ENCODE measurements at places on chromosomes 2 and 18.

DNA sequence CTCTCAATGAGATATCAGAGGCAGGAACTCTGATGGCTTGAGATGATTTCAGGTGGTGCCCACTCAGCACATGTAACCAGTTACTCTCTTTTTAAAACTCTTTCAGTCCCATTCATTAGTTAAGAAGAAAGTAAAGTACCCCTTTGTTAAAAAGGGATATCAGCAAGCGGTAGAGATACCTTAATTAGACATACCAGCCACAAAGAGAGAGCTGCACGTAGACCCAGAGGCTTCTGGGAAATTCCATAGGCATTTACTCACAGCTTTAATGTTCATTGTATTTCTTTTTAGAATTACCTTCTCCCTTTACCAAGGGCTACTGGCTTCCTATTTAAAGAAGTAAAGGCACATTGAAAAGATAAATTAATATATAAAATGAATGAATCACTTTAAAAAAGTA lies 63.3 kb downstream of the LYPD6B start:
- DNase-seq: no peak

DNA sequence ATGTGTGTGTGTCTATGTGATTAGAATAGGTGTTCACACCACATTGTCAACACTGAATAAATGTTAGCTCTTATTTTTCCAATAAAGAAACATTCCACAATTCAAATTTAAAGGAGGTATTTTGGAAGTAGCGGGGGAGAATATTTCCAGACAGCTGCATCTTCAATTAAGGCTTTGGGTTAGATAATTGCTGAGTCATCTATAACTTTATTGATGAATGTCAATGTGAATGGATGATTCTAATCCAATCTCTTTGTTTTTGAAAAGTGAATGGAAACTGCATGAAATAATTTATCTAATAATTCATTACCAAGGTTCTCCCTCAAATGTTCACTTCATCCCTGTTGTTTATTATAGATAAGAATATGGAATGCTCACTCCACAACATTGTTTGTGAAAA lies 625.2 kb downstream of the IRS1 start:
- no peak for DNase-seq

DNA sequence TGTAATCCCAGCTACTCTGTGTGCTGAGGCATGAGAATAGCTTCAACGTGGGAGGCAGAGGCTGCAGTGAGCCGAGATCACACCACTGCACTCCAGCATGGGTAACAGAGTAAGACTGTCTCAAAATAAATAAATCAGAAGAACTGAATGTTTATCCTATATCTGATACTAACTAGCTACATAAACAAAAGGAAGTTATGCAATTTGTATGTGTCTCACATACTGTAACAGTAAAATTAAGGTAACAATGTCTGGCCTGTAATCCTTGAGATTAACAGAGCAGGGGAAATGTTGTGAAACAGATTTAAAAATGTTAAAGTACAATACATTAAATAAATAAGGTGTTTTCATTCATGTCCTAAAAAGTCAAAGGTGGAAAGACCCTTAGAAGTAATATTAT lies 150.8 kb downstream of the MEMO1 start:
- no peak for DNase-seq

DNA sequence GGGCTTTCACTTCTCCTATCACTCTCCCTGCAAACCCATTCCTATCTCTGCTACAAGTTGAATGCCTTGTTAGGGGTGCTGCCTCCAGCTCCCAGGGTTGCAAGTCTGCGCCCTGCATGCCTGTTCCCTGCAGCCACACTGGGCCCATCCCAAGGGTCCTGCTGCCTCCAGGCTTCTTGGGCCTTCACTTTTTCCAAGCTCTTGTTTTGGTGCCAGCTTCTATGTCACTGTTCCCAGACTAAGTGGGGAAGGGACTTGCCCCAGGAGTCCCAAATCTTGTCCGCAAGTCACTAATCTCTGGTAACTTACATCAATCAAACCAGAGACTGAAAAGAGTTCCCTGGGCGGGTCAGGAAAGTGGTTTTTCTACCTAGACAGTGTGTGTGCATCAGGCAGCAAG lies 65.4 kb downstream of the ZCCHC2 start:
- no peak for DNase-seq

- no peak for DNase-seq
These were observed 600 bp downstream of the KATNAL2 start for GRCh38 chr18:46917803-46918600.

DNA sequence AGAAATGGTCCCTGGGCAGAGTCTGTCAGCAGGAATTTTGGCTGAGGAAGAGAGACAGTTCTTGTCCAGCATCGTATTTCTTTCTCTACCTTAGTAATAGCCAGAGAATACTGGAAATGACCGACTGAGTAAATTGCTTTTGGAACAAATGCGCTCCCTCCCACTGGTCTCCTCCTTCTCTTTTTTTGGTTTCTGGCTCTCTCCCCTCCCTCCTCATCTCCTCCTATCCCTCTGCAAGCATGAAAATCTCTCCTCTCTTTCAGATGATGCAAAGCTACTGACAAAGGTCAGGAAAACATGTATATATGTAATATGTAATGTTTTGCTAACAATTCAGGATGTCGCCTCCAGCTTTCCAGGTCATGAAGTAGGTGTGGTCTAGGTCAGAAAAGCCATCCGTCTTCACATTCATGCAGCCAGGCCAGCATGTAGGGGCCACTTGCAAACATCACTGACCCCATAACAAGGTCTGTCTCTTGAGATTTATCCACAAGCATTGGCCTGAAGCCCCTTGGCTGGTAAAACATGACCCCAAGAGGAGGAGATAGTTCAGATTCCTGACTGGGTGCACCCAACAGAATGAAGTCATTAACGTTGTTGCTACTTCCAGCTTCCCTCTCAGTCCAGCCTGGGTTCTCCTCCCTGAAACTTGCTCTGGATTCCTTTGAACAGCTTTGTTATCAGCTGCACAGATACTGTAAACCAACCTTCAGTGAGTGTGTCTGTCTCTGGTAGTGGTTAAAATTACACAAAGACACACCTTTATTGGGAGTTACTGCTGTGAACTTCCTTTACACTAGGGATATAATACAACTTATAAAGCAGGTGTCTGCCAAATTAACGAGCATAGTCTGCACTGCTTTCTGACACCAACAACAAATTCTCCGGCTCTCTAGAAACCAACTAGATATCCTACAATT lies 864.4 kb upstream of the KLHL29 start:
- DNase-seq: no peak

GRCh38 chr2:237205561-237205971 lies 119.9 kb downstream of the COPS8 start:
- DNase-seq: no peak

GRCh38 chr2:230864605-230865306 lies at the start of gene ITM2C:
TSS of gene ITM2C (plus strand) at chr2:230864942. CDS start at chr2:230865026, 84 bp downstream.
- peak; percentile 61 for DNase-seq

GRCh38 chr2:232339121-232340081 lies 39.1 kb upstream of the ALPP start:
- no peak for DNase-seq

DNA sequence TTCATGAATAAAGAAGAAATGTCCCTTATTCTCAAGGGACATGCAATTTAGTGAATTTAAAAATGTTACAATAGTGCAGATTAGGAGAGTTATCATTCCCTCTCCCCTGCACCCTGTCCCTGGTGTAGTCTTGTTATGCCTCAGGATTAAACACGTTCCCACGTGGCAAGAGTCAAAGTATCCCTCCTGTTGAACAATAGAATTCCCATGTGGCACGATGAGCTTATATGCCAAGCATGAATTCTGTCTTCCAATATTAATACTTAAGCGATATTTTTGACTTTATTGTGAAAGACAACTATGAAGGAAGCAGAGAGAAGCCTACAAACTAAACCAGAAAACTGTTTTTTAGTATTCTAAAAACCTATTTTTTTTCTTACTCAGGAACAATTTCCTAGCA lies 36.7 kb upstream of the SPAG16 start:
- no peak for DNase-seq

DNA sequence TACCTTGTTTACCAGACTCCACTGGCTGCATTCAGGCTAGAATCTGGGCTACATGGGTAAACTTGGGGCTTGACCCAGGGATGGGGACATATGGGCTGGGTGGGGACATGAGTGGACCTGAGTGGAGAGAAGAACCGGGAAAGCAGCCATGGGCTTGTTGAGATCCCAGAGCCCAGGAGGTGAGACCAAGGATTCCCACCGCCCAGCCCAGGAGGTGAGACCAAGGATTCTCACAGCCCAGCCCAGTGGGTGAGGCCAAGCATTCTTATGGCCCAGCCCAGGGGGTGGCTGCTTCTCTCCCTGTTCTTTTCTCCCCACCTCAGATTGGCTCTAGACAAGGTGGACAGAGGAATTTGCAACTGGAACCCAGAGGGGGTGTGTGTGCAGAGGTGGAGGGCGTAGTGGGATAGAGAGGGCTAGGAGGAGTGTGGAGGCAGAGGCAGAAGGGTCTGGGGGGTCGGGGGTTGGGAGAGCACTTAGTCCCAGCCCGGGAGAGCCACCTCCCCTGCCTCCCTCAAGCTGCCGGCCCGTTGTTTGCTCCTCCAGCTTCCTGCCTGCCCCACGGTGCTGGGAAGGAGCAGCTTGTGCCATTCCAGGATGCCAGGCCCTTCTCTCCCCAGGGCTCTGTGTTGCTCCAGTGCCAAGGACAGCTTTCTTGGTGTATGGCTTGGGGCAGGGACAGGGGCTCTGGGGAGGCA lies 25.6 kb downstream of the GLI2 start:
- DNase-seq: no peak

DNA sequence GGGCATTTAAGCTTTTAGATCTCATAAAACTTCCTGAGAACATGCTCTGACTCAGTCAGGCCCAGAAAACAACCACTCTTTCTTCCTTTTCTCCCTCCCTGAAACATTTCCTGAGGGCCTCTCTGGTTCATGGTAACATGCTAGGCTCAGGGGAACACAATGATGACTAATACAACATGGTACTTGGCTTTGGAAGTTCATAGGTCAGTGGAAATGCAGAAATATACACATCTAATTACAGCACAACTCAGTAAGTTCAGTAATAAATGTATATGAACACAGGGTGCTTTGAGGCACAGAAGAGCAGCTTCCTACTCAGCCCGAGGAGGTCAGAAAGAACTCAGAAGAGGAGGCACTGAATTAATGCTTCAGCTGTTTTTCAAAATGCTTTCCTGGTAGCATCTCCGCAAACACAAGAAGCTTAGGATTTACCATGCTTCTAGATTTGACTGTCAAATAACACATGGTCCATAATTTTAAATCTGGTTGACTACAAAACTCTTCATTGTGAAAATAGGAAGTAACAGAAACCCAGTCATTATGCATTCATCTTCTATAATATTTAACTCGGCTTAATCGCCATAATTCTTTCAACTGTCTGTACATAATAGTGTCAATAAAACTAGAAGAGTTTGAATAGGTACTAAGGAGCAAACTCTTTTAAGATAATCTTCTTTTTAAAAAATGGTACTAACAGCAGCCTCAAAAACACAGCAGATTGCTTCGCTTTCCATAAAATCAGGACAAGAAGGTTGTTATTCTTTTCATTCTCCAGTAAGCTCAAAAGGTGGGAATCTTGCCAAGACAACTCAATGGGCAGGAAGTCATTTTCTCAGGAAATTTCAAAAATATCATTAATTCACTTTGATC lies 251.3 kb downstream of the DLGAP1 start:
- DNase-seq: no peak

DNA sequence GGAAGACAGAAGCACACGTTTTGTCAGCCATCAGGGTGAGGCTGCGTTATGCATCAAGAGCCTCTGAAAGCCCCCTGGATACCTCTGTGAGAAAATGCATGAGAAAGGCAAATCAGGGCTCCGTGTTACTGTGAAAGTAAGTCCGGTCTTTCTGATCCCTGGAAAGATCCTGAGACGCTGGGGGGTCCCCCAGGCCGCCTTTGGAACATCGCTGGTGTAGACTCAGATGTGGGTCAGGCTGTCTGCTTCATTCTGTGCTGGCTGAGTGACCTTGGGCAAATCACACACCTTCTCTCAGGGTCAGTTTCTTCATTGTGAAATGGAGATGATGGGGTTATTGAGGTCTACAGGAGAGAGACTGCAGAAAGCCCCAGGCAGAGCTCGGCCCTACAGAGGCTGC lies 42.0 kb upstream of the HS6ST1 start:
- DNase-seq: no peak

DNA sequence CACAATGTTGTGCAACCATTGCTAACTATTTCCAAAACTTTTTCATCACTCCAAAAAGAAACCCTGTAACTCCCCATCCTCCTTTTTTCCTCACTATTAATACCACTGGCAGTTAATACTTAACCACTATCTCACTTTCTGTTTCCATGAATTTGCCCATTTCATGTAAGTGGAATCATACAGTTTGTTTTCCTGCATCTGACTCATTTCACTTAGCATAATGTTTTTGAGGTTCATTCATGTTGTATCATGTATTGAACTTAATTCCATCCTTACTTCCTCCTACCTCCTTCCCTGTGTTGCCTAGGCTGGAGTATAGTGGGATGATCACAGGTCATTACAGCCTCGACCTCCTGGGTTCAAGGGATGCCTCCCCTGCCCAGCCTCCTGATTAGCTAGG lies 68.3 kb downstream of the FAM117B start:
- DNase-seq: no peak

DNA sequence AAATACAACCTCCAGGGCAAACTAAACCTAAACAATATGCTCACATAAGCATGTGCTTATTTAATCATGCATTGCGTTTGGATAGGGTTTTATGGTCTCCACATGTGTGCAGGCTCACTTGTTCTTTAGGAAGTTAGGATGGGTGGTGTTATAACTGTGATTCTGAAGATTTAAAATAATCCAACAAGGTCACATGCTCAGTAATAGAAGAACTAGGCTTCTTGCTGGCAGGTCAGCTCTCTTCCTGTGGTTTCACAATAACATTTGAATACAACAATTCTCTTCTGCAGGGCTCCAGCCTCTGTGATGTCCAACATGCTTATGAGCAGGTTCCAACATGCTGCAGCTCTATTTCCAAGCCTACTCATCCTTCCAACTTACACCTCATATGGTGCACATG lies 84.0 kb downstream of the MYL12B start:
- no peak for DNase-seq

GRCh38 chr2:103410221-103410620 lies 648.4 kb downstream of the TMEM182 start:
- DNase-seq: no peak

GRCh38 chr18:42798606-42799170 lies 316.8 kb downstream of the RIT2 start:
- DNase-seq: no peak

- no peak for DNase-seq
These were observed 204.1 kb downstream of the GLI2 start for GRCh38 chr2:120939595-120940318.

- DNase-seq: no peak
These were observed 42.6 kb upstream of the HNRNPA3 start for GRCh38 chr2:177169810-177170514.

GRCh38 chr2:108570416-108570815 lies 36.1 kb downstream of the LIMS1 start:
- no peak for DNase-seq

GRCh38 chr18:24054130-24054529 lies 39.6 kb downstream of the TTC39C start:
- no peak for DNase-seq

GRCh38 chr2:233819884-233820773 lies 34.2 kb downstream of the HJURP start:
- no peak for DNase-seq

DNA sequence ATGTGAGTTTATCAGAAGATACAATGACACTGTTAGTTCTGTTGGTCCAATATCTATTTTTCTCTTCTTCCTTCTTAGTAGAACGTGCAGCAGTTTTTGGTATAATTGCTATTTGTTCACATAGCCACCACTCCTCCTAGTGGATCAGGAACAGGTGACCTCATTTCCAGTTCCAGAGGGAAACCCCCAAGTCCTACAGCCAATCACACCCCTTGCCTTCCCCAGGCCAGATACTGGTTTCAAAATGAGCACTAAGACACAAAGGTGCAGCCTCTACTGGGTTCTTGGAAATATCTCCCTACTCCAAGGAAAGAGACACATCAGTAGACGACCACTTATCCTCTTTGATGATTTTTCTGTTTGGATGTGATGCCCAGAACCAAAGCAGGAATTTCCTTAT lies 103.2 kb downstream of the TCF4 start:
- DNase-seq: no peak
